ENCODE measurements at places on chromosomes 3 and 15. TPM values are rescaled to one million over a fixed set of nuclear protein-coding genes. Genes with fewer than 3 reads are reported as not detected.

DNA sequence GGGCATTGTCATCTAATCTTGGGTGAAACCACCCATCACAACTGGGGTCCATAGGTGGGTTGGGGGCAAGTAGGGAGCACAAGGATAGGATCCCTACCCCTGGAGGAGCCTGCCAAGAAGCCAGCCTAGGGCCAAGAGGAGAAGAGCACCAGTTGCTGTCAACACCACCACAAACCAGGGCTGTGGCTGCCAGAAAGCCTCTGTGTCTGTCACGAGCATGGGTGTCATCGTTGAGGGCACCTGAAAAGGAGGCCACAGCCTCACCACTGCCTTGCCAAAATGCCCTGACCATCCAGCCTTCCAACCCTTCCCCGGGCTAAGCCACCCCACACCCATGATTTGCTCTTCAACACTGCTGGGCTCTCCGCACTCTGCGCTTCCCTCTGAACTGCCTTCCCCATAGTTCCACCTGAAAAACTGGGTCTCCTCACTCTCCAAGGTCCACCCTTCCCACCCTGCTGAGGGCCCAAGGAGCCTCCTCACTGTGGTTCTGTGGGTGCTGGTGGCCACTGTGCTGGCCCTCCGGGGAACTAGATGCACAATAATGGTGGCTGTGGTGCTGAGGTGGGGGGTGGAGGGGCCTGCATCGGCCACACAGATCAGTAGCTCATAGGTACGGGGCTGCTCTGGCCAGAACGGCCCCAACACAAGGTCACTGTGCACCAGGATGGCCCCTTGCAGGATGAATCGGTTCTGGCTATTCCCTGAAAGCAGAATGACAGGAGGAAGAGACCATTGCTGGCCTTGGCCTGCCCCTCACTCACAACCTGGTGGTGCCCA lies 6.2 kb upstream of the IP6K1 start:
- peak; percentile 35 for DNase-seq

DNA sequence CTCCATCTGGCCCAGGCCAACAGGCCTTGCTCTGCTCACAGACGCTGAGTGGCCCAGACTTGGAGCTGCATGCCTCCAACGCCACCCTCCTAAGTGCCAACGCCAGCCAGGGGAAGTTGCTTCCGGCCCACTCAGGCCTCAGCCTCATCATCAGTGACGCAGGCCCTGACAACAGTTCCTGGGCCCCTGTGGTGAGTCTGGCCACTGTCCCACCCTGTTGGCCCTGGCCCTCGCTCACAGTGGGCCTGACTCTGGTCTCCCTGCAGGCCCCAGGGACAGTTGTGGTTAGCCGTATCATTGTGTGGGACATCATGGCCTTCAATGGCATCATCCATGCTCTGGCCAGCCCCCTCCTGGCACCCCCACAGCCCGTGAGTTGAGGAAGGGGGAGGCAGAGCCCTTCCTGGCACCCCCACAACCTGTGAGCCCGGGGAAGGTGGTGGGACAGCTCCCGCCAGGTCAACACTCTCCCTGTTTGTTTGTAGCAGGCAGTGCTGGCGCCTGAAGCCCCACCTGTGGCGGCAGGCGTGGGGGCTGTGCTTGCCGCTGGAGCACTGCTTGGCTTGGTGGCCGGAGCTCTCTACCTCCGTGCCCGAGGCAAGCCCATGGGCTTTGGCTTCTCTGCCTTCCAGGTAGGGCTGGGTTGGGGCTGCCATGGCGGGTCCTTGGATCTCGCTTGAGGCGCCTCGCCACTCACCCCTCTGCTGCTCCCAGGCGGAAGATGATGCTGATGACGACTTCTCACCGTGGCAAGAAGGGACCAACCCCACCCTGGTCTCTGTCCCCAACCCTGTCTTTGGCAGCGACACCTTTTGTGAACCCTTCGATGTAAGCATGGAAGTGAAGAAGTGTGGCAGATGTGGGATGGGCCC lies 10.0 kb downstream of the NT5DC2 start:
- DNase-seq = peak; percentile 44

GRCh38 chr3:120858521-120858920 lies 49.5 kb upstream of the STXBP5L start:
- no peak for DNase-seq

LRRC34 gene
- not detected for total RNA-seq

UROC1 gene
- total RNA-seq = 15.1 TPM

Measured in right lobe of liver (tissue), 6 donors.